ENCODE measurements at places on chromosomes 13 and 19. TPM values are rescaled to one million over a fixed set of nuclear protein-coding genes. Genes with fewer than 3 reads are reported as not detected.
A peak's percentile ranks its signal among the peaks of the same experiment; 100 is the strongest.

DNA sequence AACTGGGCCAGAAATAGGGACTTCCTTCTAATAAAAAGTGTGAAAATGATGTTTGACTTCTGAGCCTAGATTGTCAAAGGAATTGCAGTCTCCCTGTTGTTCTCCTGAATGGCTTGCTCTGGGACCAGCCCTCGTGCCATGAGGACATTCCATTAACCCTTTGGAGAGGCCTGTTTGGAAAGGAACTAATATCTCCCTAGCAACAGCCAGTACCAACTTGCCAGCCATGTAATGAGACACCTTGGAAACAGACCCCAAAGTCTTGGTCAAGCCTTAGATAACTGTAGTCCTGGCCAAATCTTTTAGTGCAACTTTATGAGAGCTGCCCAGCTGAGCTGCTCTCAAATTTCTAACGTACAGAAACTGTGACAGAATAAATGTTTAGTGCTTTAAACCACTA lies 8.2 kb upstream of the SIAH3 start:
- H3K27me3 ChIP-seq = no peaks in the 10 kb centered on the region
- no peaks in the 10 kb centered on the region for H3K4me1 ChIP-seq
- no peaks in the 10 kb centered on the region for H3K36me3 ChIP-seq
- no peak overlapping the region for H3K27ac ChIP-seq
- no peak for DNase-seq
- no peak overlapping the region for H3K4me3 ChIP-seq

DNA sequence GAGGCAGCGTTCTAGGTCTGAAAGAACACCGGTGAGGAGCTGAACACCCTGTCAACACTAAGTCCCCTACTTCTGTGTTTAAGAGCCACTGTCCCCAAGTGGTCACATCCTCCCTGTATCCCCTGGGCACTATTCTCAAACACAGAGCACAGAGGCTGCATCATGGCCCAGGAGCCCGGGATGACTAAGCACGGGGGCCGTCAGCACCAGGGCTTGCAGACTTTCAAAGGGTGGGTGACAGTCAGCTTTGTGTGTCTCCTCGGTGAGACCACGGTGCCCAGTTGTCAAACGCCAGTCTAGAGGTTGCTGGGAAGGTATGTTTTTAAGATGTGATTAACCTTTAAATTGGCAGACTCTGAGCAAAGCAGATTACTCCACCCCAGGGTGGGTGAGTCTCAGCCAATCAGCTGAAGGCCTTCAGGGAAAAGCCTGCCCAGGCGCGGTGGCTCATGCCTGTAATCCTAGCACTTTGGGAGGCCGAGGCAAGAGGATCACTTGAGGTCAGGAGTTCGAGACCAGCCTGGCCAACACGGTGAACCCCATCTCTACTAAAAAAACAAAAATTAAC lies 8.0 kb downstream of the MAP2K2 start:
- H3K27ac ChIP-seq = no peak overlapping the region
- H3K4me1 ChIP-seq = peaks cover 24% of the 10 kb centered on the region
- H3K4me3 ChIP-seq = no peak overlapping the region

TBXA2R gene
- total RNA-seq = 1.5 TPM

DNA sequence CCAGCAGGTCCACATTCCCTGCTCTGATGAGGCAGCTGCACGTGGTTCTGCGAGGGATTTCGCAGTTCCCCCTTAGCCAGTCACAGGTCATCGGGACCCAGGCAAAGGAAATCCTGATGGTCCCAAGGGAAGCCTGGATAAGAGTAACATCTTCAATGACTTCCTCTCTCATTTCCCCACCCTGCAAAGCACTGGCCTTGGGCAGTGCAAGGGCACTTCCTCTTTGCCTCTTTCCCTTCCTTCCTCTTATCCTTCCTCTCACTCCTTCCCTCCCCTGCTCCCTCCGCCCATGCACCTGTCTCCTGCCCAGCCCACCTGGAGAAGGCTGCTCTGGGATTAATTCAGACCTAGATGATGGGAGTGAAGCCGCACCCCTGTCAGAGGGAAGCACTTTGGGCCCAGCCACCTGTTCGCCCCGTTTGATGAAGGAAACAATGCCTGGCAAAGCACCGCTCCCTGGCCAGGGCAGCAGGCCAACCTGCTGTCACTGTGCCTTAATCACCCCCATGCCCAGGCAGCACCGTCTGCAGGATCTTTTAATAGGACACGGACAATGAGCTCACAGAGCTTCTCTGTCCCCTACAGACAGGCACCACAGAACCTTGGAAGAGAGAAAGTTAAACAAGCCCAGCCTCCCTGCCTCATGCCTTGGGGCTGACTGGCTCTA lies 113.5 kb upstream of the PABPC3 start:
- DNase-seq = no peak
- H3K27me3 ChIP-seq = peaks cover 43% of the 10 kb centered on the region
- no peak overlapping the region for H3K4me3 ChIP-seq
- no peaks in the 10 kb centered on the region for H3K36me3 ChIP-seq

DNA sequence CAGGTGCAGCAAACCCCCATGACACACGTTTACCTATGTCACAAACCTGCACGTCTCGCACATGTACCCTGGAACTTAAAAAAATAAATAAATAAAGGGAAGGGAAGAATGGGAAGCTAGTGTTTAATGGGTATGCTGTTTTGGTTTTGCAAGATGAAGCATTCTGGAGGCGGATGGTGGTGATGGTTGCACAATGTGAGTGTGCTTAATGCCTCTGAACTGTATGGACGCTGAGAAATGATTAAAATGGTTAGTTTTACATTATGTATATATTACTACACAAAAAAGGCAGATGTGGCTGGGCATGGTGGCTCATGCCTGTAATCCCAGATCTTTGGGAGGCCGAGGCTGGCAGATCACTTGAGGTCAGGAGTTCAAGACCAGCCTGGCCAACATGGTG lies 17.8 kb downstream of the NFILZ start:
- H3K27ac ChIP-seq = no peak overlapping the region
- no peaks in the 10 kb centered on the region for H3K36me3 ChIP-seq
- H3K4me1 ChIP-seq = no peaks in the 10 kb centered on the region
- no peak overlapping the region for H3K4me3 ChIP-seq
- H3K27me3 ChIP-seq = no peaks in the 10 kb centered on the region

- peaks cover 23% of the 10 kb centered on the region for H3K4me1 ChIP-seq
- no peaks in the 10 kb centered on the region for H3K27me3 ChIP-seq
- no peak for DNase-seq
- H3K27ac ChIP-seq = no peak overlapping the region
- H3K4me3 ChIP-seq = no peak overlapping the region
Measured at GRCh38 chr13:44765001-44765471, 188.9 kb upstream of the TSC22D1 start.

GIPC3 gene
- 1.1 TPM for total RNA-seq

ZNF69 gene
- 2.6 TPM for total RNA-seq

- H3K27me3 ChIP-seq = peaks cover 45% of the 10 kb centered on the region
- H3K36me3 ChIP-seq = no peaks in the 10 kb centered on the region
- H3K27ac ChIP-seq = no peak overlapping the region
- H3K4me3 ChIP-seq = no peak overlapping the region
- H3K4me1 ChIP-seq = peaks cover 7% of the 10 kb centered on the region
- DNase-seq = no peak
Measured at GRCh38 chr19:54229146-54229545, 6.3 kb upstream of the LILRB3 start.

DNA sequence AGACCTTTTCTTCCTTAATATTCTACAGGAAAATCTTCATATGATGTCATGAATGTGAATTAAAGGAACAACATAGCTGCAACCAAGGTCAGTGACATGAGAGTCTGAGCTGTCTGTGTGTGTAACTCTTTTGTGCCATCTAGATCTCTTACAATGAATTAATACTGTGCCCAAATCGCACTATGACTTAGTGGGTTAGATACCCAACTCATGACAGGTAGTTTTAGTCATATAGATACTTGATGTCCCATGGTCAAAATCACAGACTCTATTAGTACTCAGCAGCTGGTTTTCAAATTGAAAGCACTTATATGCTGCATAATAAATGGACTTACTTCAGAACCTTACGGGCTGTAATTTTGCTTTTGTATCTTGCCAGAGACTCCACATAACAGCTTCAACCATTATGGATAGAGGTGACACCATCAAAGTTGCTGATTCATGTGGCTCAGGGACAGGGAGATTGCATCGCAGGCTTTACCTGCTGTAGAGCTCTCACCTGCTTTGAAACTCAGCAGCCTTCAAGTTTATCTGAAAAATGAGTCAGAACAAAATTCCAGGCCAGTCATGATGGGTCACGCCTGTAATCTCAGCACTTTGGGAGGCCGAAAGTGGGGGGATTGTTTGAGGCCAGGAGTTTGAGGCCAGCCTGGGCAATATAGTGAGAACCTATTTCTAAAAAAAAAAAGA lies 12.3 kb upstream of the ZNF283 start:
- peaks cover 12% of the 10 kb centered on the region for H3K4me1 ChIP-seq
- peaks cover 42% of the 10 kb centered on the region for H3K27me3 ChIP-seq
- no peak overlapping the region for H3K4me3 ChIP-seq

- H3K4me3 ChIP-seq = no peak overlapping the region
- H3K4me1 ChIP-seq = no peaks in the 10 kb centered on the region
Measured at GRCh38 chr19:7554990-7555864, 19.7 kb downstream of the PNPLA6 start.

GRCh38 chr13:24053519-24054251 lies 106.8 kb upstream of the SPATA13 start:
- peak; percentile 65 for DNase-seq
- peaks cover 14% of the 10 kb centered on the region for H3K4me1 ChIP-seq
- peaks cover 20% of the 10 kb centered on the region for H3K27me3 ChIP-seq
- no peak overlapping the region for H3K4me3 ChIP-seq
